ENCODE measurements at places on chromosomes 1 and 21.

DNA sequence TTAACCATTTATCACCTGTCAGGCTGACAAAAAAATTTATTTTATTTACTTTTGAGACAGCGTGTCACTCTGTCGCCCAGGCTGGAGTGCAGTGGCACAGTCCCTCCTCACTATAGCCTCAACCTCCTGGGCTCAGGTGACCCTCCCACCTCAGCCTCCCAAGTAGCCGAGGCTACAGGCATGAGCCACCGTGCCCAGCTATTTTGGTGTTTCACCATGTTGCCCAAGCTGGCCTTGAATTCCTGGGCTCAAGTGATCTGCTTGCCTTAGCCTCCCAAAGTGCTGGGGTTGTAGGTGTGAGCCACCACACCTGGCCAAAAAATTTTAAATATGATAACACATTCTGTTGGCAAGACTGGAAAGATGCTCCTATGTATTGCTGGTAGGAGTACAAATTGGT lies 11.1 kb downstream of the IPO9 start:
- no peak for DNase-seq

GRCh38 chr1:110433213-110433612 lies 17.7 kb upstream of the PROK1 start:
- no peak for DNase-seq

DNA sequence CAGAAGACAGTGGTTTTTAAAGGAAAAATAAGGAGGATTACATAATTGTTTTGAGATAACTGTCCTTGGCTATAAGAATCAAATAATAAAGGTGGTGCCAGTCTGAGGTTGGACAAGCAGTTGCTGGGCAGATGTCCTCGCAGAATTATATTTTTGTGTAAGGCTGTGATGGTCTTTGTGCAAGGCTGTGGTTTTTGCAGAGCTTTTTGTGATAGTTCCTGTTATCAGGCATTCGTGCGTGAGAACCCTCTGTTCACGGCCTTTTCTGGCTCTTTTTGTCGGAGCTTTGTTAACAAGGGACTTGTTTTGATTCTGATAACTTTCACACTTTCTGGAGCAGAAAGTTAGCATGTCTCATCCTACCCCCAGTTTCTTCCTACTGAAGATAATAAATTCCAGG lies 33.4 kb downstream of the SH3BP5L start:
- no peak for DNase-seq

DNA sequence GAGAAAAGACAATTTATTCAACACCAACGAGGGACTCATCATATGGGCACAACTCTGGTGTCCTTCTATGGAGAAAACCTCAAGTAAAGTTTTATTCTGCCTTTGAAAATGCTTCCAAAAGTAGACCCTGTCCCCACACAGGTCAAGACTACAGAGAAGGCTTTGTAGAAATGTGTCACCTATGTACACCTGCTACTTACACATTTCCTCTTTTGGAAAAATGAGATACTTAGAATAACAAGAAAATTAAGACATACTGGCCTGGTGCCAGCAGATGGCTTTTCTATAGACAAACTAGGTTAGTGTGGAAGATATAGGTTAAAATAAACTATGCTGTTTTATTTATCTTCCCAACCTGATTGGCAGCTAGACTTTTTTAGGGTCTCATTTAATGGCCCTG lies 13.6 kb downstream of the POGK start:
- no peak for DNase-seq

GRCh38 chr1:157193702-157194391 lies 55.7 kb upstream of the ETV3 start:
- DNase-seq, result no peak

GRCh38 chr1:30523055-30524020 lies 200.0 kb downstream of the MATN1 start:
- DNase-seq, result no peak

DNA sequence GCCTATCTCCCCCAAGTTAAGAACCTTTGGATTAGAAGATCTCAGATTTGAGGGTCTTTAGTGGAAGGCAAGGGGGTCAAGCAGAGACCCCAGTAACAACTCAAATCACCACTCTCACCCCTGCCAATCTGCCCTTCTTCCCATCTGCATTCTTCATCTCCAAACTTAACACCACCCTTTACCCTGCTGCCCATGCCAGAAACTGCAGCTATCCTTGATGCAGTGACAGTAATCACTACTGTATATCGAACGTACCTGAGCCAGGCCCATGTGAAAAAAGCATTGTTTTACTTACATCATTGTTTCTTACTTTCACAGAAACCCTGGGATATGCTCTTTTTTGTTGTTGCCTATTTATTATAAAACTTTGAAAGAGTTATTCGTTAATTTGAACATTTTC lies 26.5 kb downstream of the NSUN4 start:
- no peak for DNase-seq

DNA sequence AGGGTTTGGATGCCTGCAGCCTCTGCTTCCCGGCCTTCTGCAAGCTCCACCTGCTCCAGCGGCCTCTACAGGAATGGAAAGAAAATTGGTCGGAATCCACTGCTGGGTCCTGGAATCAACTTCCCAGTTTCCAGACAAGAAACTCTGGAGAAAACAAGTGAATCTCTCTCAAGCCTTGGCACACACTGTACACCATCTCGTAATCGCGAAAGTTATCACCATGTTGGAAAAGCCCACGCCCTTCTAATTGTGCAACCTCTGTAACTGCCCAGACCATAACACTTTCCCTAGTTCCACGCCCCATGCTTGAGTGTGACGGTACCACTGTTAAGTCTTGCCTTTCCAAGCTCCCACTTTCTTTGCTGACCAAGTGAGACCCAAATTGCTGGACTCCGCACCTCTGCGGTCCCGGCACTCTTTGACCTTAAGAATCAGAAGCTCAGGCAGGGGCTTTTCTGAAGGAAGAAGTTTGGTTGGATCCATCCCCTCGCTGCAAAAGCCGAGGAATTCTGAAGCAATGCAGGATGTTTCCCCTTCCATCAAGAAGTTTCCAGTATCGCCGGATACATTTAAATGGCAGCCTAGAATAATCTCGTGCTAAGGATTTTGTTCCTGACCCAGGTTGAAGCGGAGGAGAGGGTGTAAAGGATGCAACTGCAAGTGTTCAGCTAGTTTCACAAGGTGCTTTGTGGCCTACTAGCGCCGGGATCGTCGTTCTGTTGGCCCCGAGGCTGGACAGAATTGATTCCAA lies 6.2 kb downstream of the NR5A2 start:
- DNase-seq, result no peak
